ENCODE measurements at places on chromosomes 4 and X.

DNA sequence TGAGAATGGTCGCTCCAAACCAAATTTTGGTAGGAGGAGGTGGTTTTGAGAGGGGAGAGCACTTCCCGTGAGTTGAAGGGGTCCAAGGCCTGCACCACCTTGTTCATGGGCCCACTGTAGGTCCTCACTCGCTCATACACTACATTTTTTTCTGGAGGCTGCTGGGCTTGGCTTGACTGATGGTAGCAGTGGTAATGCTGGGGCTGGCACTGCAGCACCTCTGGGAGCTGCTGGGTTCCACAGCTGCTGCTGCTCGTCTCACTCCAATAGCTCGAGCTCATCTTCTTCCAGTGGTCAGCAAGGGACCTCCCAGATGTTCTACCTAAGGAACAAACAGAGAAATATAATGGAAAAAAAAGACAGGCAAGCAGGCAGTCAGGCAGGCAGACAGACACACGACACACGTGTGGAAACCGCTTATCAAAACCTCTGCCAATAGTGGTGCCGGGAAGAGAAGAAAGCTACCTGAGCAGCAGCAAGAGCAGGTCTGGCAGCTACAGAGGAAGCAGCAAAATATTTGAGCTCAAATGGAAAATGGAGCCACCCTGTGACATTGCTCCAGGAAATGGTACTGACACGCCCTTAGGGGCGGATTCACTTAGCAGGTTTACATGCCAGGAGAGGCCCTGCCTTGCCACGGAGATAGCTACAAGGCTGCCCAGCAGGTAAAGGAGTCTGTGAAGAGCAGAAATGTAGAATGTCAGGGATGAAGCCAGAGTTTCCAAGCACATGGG is at the start of gene POF1B:
POF1B (minus strand) TSS at position 492 of the 734 bp plus-strand sequence; CDS start at position 281, 211 bp downstream.
- DNase-seq = no peak

GRCh38 chr4:16794816-16795445 is 103.5 kb downstream of the LDB2 start:
- no peak for DNase-seq

DNA sequence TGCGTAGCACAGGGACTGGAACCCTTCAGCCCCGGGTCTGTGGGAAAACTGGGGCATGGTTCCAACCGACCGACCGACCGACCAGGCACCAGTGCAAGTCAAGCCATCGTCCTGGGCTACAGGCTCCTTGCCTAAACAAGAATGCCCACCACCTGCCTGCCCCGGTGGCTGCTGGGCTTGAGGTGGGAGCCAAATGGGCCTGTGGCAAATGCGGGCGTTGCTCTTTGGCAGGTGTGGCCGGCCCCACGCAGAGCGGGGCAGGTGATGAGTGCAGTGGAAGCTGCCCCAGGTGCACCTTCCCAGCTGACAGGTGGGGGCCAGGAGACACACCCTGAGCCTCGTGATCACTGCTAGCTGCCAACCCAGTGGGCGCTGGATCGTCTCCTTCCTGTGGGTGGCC is 77.9 kb downstream of the MTMR1 start:
- no peak for DNase-seq

- DNase-seq = peak; percentile 51
These were observed 51.5 kb upstream of the TRIM2 start for GRCh38 chr4:153152501-153153338.

DNA sequence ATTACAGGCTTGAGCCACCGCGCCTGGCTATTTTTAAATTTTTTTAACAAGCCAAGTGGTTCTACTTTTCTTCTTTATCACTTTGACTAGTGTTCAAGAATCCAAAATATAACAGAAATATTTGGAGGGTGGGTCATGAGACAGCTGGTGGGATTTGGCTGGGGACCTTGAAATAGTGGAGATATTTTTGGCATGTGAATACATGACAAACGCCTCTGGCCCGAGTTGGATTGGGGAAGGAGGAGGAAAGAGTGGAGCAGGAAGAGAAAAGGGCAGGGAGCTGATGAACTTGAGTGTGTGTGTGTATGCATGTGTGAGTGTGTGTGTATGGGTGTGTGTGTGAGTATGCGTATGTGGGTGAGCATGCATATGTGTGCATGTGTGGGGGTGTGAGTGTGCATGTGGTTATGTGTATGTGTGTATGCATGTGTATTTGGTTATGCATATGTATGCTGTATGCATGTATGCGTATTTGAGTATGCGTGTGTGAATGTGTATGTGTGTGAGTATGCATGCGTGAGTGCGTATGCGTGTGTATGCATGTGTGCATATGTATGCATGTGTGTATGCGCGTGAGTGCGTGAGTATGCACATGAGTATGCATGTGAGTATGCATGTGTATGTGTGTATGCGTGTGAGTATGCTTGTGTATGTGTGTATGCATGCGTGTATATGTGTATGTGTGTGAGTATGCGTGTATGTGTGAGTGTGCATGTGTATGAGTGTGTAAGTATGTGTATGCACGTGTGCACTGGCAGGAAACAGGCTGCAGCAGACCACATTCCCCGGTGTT is 49.6 kb downstream of the JADE1 start:
- DNase-seq = no peak

DNA sequence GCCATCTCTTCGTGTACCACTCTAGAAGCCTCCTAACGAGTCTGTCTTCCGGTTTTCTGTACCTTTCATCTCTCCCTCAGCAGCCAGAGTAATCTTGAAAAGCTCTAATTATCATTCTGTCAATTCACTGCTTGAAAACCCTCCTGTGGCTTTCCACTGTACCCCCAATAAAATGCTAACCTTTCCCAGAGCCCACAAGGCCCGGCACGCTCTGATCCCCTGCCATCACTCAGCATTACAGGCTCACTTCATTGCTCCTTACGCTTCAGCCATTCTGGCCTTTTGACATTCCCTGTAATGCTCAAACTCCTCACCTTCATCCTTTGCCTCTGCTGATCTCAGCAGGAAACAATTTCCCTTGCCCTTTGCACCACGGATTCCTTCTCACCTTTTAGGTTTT is 112.9 kb downstream of the ARHGAP10 start:
- no peak for DNase-seq

Data from CD4-positive, alpha-beta T cell (primary cell).